Activated CD8-positive, alpha-beta memory T cell treated with anti-CD3 and anti-CD28 coated beads, Interleukin-2, amount 10 ng/mL, durations not matched to agents 7 days and 5 days (primary cell): ENCODE measurements at places on chromosomes 12 and 14. TPM values are rescaled to one million over a fixed set of nuclear protein-coding genes. Genes with fewer than 3 reads are reported as not detected.

SERPINA1 gene
- not detected for total RNA-seq

GRCh38 chr12:67884596-67884995 lies 104.7 kb upstream of the IFNG-AS1 start:
- DNase-seq: no peak

- no peak for DNase-seq
These were observed 6.6 kb downstream of the PRKAB1 start for GRCh38 chr12:119674560-119674959.

- no peak for DNase-seq
These were observed 11.3 kb downstream of the BDKRB1 start for GRCh38 chr14:96267336-96267735.

- no peak for DNase-seq
These were observed 24.5 kb downstream of the SSH1 start for GRCh38 chr12:108832730-108833354.

- DNase-seq: no peak
These were observed 69.1 kb downstream of the PPP2R5E start for GRCh38 chr14:63474111-63474510.

TRPV4 gene
- total RNA-seq: not detected

- DNase-seq: no peak
These were observed 46.7 kb downstream of the FAM222A start for GRCh38 chr12:109760031-109760929.

DNA sequence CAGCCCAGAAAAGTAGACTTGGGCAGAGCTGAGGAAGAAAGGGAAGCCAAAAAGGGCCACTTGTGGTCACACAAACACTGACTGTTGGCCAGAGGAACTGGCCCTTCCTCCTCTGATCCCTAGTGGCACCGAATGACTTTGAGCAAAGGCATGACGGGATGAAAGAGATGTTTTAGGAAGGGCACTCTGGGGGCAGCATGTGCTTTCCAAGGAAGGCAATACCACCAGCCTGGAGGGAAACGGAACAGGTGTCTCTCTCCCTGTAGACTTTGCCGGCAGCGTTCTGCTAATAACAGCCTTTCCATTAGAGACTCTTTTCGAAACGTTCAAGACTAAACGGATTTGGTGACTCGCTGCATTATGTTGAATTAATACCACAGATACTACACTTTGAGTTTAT lies 12.3 kb upstream of the FBXO21 start:
- DNase-seq: no peak
